ENCODE measurements at places on chromosomes 1 and 21.

DNA sequence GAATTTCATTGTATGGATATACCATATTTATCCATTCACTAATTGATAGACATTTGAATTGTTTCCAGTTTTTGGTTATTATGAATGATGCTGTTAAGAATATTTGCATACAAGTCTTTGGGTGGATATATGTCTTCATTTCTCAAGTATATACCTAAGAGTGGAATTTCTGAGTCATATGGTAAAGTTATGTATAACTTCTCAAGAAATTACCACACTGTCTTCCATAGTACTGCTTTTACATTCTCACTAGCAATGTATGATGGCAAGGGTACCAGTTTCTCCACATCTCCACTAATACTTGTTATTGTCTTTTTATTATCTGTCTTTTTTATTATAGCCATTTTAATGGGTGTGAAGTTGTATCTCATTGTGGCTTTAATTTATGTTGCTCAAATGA lies 74.6 kb upstream of the TENT5C start:
- DNase-seq = no peak

DNA sequence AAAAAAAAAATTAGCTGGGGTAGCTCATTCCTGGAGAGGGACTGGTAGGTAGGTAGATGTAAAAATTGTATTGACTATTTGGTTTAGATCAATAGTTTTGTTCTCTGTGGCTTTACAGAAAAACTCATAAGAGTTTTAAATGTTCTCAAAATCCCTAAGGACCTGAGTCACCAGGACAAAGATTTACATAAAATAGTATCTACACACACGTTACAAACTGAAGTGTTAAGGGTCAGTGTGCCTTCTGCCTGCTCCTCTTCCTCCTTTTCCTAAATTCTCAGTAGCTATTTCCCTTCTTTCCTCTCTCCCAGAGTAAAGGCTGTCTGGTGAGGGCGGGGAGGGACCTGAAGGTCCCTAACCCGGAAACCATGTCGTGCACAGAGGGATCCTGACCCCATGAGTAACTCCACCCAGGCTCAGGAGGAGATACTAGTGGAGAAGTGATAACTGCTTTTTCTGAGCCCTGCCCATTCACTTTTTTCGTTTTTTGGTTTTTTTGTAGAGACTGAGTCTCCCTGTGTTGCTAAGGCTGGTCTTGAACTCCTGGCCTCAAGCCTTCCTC lies 8.1 kb downstream of the PLEKHM2 start:
- no peak for DNase-seq

- no peak for DNase-seq
Observed at GRCh38 chr1:212938846-212939245, 11.5 kb upstream of the VASH2 start.

GRCh38 chr1:13794231-13795187 lies 94.5 kb downstream of the PRDM2 start:
- no peak for DNase-seq

- DNase-seq = no peak
Observed at GRCh38 chr1:230043081-230043480, 24.0 kb upstream of the GALNT2 start.

All from posterior cingulate gyrus (tissue), 11 donors.